ENCODE measurements at places on chromosomes 12 and 14. TPM values are rescaled to one million over a fixed set of nuclear protein-coding genes. Genes with fewer than 3 reads are reported as not detected.

- peaks cover 11% of the 10 kb centered on the region for H3K27me3 ChIP-seq
- H3K36me3 ChIP-seq, result no peaks in the 10 kb centered on the region
- no peak for DNase-seq
- no peak overlapping the region for H3K4me3 ChIP-seq
- H3K27ac ChIP-seq, result no peak overlapping the region
These were observed 529.6 kb upstream of the TBX3 start for GRCh38 chr12:115213538-115214016.

- no peaks in the 10 kb centered on the region for H3K4me1 ChIP-seq
- no peaks in the 10 kb centered on the region for H3K36me3 ChIP-seq
- H3K4me3 ChIP-seq, result no peak overlapping the region
- DNase-seq, result no peak
These were observed 81.1 kb downstream of the SMOC1 start for GRCh38 chr14:69960296-69960695.

- no peaks in the 10 kb centered on the region for H3K27me3 ChIP-seq
- H3K36me3 ChIP-seq, result no peaks in the 10 kb centered on the region
- H3K4me1 ChIP-seq, result peaks cover 17% of the 10 kb centered on the region
- H3K4me3 ChIP-seq, result no peak overlapping the region
- DNase-seq, result peak; percentile 79
- no peak overlapping the region for H3K27ac ChIP-seq
These were observed 23.5 kb downstream of the DCAF5 start for GRCh38 chr14:69129264-69129880.

- H3K27ac ChIP-seq, result no peak overlapping the region
- H3K36me3 ChIP-seq, result no peaks in the 10 kb centered on the region
- DNase-seq, result no peak
- H3K4me3 ChIP-seq, result no peak overlapping the region
These were observed 24.7 kb upstream of the HDAC7 start for GRCh38 chr12:47844264-47845019.

GRCh38 chr12:116577154-116577561, 18.0 kb downstream of the MAP1LC3B2 start:
- H3K4me1 ChIP-seq, result peaks cover 8% of the 10 kb centered on the region
- H3K4me3 ChIP-seq, result no peak overlapping the region
- no peaks in the 10 kb centered on the region for H3K36me3 ChIP-seq
- no peak overlapping the region for H3K27ac ChIP-seq

- H3K27ac ChIP-seq, result no peak overlapping the region
- H3K27me3 ChIP-seq, result no peaks in the 10 kb centered on the region
- peaks cover 10% of the 10 kb centered on the region for H3K4me1 ChIP-seq
These were observed 14.3 kb upstream of the RIC8B start for GRCh38 chr12:106760184-106760531.

HOMEZ gene
- 23.1 TPM for total RNA-seq

PTPRR gene
- 8.8 TPM for total RNA-seq

KRT78 gene
- not detected for total RNA-seq

GRIP1 gene
- total RNA-seq, result 0.75 TPM

KCNH5 gene
- total RNA-seq, result 1.5 TPM

RAPGEF3 gene
- total RNA-seq, result 0.78 TPM

Measured in K562 (cell line).